ENCODE measurements at places on chromosomes 6 and 20.

GRCh38 chr6:24431045-24431451 lies 28.3 kb downstream of the MRS2 start:
- DNase-seq: no peak

- no peak for DNase-seq
Measured at GRCh38 chr20:615514-615913, 5.4 kb upstream of the TCF15 start.

DNA sequence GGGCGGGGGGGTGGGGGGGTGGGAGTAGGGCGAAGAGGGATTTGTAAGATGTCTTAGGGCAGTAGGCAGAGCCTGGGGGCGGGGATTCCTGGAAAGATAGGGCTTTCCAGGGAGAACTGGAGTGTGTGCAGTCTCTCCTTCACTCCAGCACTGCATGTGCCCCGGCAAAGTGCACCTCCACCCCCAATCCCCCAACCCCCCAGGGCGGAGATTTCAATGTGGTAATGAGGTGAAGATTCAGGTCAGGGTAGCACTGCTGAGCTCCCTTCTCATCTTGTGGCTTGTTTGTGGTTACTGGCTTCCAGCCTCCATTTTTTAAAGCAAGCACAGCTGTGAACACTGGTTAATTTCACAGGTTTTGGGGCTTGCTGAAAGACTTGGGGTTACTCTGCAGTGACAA lies 5.9 kb downstream of the TMEM239 start:
- no peak for DNase-seq

GRCh38 chr6:135637701-135638100 lies 140.2 kb upstream of the AHI1 start:
- DNase-seq: no peak

DNA sequence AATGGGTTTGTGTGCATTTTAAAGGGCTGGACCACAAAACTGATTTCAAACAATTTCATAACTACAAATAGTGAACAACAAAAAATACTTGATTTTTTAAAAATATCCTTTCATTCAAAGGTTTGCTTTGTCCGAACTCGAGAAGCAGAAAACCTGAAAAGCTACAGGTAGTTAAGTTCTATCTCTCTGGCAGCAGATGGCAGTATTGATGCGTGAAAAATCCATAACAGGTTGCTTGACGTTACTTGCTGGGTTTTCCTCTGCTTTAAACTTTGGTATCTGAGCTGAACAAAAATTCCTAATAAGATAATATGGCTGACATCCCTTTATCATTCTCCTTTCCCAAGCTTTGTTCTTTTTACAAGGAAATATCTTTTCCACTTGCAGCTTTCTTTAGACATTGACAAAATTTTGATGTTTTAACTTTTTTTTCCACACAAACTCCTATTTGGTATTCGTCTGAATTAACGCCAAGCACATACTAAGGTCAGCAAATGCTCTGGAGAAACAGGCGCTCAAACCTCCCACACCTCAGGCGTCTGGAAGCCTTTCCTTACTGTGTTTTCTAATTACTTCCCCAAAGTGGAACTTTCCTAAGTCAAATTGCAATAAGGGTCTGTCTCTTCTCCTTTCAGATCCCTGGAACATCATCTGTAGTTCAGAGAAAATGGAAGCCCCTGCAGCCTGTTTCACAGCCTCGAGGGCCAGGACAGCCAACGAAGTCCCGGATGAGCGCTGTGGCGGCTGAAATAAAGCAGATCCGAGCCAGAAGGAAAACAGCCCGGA lies 50.3 kb upstream of the GFRAL start:
- no peak for DNase-seq

GRCh38 chr6:47022191-47022590 lies 19.9 kb downstream of the ADGRF1 start:
- no peak for DNase-seq

GRCh38 chr20:7912551-7912950 lies 27.7 kb downstream of the HAO1 start:
- DNase-seq: no peak

DNA sequence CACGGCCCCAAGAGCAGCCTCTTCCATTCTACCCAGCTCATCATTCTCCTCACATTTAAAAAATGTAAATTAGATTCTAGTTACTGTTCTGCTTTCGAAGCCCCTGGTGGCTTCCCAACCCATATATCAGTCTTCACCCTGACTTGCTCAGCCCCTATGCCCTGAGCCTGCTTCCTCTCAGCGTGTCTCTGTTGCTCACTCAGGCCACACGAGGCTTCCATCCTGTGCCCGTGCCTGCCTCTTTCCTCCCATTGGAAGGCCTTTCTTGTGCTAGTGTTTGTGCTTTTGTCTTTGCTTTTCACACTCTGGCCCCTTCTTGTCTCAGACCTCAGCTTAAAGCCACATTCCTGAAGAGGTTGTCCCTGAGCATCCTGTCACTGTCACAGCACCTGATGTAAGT lies 78.1 kb downstream of the AFDN start:
- no peak for DNase-seq

DNA sequence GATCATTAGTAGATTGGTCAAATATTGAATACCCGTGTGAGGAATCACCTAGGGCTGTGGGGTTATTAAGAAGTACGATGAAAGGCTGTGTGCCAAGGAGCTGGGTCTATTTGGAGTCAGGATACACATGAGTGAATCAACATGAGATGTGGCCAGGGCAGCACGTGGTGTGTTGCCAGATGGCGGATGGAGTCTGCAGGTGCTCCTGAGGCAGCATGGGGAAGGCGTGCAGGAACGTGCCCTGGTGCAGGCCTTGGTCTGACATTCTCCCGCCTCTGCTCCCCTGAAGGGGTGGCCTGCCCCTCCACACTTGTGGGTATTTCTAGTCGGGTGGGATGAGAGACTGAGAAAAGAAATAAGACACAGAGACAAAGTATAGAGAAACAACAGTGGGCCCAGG lies 39.0 kb upstream of the SLC22A1 start:
- no peak for DNase-seq

DNA sequence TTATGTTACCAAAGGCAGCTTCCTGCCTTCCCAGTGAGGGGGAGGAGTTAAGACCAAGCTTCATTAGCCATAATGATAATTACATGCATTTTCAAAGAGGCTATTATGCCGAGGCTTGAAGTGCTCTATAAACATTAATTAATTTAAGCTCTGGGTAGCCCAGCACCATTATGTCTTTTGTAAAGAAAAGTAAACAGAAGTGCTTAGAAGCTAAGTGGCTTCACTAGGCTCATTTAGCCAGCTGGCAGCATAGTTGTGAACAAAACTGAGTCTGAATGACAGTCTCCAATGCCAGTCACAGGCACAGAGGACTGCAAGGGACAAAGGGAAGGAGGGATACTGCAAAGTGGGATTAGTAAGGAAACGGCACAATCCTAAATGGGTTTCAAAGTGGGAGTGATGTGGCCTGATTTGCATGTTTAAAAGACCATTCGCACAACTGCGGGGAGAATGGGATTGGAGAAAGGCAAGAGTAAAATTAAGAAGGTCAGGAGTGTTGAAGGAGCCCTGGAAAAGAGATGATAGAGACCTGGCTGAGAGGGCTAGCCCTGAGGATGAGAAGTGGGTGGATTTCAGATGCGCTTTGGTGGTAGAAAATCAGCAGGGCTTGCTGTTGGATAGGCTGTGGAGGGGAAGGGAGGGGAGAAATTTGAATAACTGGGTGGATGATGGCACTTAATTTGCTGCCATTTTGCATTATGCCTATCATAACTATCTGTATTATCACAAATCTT lies 20.1 kb upstream of the ISM1 start:
- no peak for DNase-seq

DNA sequence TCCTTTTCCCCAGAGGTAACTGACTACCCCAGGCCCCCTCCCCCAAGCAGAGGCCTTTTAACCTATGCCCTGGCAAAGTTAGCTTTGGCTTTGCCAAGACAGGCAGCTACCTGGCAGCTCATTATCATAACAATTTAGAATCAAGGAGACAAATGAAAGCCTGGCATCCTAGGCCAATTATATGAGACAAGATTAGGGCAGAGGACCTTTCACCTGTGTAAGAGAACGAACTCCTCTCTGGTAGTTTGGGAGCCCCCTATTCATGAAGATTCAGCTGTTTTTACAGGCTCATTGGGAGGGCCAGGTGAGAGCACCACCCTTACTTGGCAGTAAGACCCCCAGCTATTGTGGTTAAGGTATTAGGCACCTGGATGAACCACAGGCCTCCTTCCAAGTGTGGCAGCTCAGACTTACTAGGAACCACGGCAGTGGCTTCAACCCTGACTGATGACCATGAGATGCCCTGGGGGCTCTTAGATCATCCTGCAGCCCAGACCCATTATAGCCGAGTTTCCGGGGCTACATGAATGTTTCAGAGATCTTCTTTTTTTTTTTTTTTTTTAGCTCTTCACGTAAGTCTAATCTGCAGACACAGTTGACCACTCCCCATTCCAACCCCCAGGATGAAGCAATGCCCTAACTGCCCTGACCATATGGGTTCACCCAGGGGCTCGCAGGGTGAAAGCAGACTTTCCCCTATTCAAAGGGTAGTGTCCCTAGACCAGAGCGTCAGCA lies 56.2 kb downstream of the RAB44 start:
- no peak for DNase-seq

DNA sequence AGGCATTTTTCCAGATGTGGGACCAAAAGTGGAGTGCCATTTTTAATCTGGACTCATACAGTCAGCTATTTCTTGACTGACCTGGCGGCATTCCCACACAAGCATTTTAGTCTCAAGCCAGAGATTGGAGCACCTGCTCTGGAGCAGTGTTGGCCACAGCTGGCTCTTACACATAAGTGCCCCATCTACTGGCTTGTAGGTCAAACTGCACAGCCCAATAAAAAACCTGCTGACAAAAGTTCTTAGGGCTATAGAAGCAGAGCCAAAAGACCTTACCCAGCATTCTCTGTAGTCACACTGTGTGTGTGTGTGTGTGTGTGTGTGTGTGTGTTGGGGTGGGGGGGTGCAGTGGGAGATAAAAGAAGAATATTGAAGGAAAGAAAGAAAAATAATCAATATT lies 38.6 kb upstream of the SENP6 start:
- no peak for DNase-seq
